Tongue (tissue), 3 donors: ENCODE measurements at places on chromosomes 3 and 15.

GRCh38 chr3:61015859-61016258, 235.4 kb downstream of the FHIT start:
- no peak for DNase-seq

GRCh38 chr3:72177075-72178050, 392.4 kb upstream of the PROK2 start:
- peak; percentile 67 for DNase-seq

DNA sequence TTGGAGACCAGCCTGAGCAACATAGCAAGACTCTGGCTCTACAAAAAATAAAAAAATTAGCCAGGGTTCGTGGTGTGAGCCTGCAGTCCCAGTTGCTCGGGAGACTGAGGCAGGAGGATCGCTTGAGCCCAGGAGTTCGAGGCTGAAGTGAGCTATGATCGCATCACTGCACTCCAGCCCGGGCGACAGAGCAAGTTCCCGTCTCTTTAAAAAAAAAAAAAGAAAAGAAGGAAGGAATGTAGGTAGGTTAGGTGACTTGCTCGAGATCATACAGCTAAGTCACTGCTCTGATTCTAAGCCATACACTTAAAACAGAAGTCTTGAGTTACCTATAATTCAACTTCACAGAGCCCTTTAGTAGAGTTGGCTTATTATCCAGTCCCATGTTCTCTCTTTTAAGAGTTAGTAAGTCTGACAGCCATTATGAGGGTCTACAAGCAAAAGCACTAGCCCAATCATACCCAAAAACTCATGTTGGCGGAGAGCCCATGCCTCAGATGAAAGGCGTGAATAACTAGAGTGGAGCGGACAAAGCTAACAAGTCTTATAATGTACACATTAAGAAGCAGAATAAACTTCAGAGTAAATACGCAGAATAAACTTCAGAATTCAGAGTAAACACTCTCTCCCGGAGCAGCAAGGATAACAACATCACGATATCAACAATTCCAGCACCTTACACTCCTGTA, 768 bp downstream of the AAGAB start:
- DNase-seq, result peak; percentile 44

DNA sequence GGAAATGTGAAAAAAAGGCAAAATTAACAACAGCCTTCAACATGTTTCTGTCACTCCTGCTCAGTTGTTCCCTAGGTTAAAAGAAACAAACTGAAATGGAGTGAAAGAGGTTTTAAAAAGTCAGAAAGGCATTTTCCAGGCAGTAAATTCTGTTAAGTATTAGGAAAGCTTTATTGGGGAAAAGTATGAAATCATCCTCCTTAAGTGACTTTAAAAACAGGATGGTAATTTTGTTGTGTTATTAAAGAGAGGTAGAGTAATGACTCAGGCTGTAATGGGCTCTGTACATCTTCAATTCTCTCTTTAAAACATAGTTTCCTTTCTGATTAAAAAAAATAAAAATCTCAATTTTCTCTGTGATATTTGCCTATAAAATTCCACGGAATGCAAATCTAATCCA, 81.1 kb downstream of the OTOL1 start:
- DNase-seq, result no peak

- no peak for DNase-seq
Measured at GRCh38 chr15:89490814-89491315, 5.5 kb downstream of the RHCG start.

GRCh38 chr3:64908251-64908685, 220.5 kb upstream of the ADAMTS9 start:
- no peak for DNase-seq

GRCh38 chr3:113124256-113124830, 87.0 kb upstream of the BOC start:
- DNase-seq, result no peak

GRCh38 chr15:76191539-76192244, 119.6 kb downstream of the ETFA start:
- DNase-seq, result no peak
